ENCODE measurements at places on chromosomes 6 and 20.

- no peak for DNase-seq
These were observed 205.1 kb downstream of the LY86 start for GRCh38 chr6:6793388-6794250.

GRCh38 chr20:57835074-57835452 lies 125.2 kb upstream of the PMEPA1 start:
- DNase-seq = no peak

DNA sequence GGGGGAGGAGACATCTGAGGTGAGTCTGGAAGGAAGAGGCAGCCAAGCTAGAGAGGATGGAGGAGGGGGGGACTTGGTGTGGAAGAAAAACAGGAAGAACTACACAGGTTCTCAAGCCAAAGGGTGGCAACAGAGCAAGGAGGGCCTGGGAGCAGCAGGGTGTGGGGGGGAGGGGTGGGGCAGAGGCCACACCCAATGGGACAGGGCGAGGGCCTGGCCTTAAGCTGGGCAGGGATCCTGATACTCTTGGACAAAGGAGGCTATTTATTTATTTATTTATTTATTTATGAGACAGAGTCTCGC lies 359.0 kb downstream of the ZFAND3 start:
- DNase-seq = no peak

DNA sequence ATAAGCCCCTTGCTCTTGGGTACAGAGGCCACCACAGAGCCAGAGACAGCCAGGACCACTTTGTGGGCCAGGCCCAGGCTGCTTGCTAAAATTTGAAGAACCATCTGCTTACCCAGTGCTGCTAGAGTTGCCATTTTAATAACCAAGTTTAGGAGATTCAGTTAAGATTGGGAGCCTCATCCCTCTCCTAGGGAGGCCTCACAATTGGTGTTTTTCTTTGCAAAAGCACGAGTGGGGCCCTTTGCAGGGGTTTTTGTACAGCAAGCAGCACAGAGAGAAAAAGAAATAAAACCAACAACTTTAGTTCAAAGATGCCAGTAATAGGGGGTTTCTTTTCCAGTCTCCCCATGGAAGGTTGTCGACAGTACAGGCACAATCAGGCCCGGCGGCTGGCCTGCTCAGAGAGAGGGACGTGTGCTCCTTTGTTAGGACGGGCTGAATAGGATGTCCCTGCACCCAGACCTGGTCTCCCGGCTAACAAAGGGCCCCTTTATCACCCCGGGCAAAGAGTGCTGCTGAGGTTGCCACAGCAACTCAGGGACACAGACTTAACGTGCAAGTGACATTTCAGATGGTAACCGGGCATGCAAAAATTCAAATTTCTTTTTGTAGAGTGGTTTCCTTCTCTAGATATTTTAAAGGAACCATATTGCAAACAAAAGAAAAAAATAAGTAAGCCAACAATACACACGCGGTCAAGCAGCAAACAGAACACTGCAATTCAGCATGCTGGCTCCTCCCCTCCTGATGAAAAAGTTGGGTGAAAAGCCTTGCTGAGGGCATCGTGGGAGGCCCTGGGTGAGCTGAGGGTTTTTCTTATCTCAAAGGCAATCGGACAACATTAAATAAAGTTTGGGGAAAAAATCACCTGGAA lies 10.5 kb upstream of the TOX2 start:
- no peak for DNase-seq

DNA sequence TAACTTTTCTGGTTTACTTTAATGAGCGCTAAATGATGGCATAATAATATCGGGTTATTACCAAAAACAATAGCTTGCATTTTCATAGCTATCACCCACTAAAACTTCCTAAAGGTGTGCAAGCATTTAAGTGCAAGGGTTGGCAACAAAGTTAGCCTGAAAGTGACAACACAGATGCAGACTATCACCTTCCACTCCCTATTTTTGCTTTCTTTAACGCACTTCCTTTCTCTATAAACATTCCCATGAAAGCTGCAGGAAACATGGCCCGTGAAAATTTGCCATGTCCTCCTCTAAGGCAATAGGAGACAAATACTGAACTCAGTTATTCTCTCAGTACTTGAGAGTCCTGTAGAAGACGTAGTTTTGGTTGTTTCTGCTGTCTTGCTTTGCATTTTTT lies 2.7 kb downstream of the MYCT1 start:
- no peak for DNase-seq

Data from stimulated activated CD4-positive, alpha-beta T cell treated with anti-CD3 and anti-CD28 coated beads, Interleukin-15, amount 100 ng/mL, for 1 hour (primary cell).